ENCODE measurements at places on chromosomes 1 and 21. TPM values are rescaled to one million over a fixed set of nuclear protein-coding genes. Genes with fewer than 3 reads are reported as not detected.

GRCh38 chr1:66699213-66699612 lies 53.0 kb upstream of the DYNLT5 start:
- no peak for DNase-seq

DNA sequence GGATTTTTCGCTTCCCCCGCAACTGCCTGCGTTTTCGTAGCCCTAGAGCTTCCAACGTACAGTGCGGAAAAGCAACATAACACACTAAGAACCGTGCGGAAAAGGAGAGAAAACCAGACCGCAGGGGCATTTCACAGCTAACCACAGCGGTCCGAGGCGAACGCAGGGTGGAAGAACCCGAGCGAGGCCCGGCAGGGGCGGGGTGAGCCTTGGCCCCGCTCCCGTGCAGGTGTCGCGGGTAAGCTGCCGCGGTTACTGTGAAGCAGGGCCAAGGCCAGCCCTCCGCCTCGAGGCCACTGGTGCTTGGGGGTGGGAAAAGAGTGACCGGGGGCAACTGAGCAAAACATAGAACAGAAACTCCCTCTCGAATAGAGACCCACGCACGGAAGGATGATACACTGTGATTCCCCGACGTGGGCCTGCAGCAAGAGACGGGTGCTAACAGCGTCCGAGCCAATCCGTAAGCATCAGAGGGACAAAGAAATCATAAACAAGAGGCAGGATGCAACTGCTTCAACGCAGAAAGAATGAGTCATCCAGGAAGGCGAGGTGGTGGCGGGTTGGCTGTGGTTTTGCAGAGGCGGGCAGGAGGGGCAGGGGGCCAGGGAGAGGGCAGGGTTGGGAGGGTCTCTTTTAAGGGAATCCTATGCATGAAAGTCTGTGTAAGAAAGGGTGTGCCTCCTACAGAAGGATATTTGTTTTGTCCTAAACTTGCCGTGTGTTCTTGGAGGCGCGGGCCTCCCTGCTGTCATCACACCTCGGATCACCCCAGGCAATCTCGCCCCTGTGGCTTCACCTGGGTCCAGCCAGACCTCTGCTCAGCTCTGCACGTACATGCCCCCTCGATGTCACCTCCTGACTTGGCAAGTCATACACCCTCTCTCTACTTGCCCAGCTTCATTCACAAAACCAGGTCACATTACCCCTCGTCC lies 7.3 kb downstream of the GNG4 start:
- no peak for DNase-seq

Gene PLA2G4A
- 7.8 TPM for total RNA-seq

Gene YBX1
- 775 TPM for total RNA-seq

Gene FAM131C
- total RNA-seq: 3.2 TPM

Gene TFF1
- not detected for total RNA-seq

DNA sequence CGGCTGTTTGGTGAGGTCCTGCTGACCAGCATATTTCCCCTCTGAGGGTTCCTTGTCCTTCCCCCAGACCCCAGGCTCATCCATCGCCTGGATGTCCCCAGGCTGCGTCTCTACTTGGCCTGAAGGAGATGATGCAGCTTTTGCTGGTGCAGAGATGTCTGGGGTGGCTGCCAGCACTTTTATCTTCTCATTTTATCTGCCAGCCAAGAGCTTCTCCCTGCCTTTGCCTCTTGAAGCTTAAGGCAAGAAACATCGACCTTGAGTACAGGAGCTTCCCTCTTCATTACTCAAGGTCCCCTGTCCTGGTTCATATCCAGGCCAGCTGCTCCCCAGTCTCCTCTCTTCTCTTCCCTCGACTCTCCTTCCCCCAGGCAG lies 9.2 kb upstream of the H6PD start:
- DNase-seq: no peak

DNA sequence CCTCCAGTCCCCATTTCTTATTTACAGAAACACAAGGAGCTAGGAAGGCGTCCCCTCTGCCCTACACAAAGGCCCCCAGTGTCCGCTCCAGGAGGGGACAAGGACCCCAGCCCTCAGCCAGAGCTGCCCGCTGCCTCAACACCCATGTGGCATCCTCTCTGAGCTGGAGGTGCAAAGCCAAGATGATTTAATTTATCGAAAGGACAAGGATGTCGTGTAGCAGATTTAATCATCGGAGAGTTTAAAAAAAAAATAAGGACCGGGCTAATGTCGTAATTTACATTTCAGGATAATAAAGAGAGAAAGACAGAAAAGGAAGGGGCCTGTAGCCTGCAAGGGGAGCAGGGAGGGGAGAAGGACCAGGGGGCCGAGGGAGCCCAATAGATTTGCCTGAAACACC lies 68.3 kb upstream of the CASZ1 start:
- no peak for DNase-seq

Gene S100A11
- total RNA-seq: 195 TPM

GRCh38 chr1:148318123-148318903 lies 164.8 kb downstream of the PPIAL4G start:
- DNase-seq: peak; percentile 62

Gene IFI44
- total RNA-seq: 13.0 TPM

- DNase-seq: no peak
These were observed 400.7 kb upstream of the DAB1 start for GRCh38 chr1:57824535-57824934.

Gene AGT
- total RNA-seq: 102 TPM

DNA sequence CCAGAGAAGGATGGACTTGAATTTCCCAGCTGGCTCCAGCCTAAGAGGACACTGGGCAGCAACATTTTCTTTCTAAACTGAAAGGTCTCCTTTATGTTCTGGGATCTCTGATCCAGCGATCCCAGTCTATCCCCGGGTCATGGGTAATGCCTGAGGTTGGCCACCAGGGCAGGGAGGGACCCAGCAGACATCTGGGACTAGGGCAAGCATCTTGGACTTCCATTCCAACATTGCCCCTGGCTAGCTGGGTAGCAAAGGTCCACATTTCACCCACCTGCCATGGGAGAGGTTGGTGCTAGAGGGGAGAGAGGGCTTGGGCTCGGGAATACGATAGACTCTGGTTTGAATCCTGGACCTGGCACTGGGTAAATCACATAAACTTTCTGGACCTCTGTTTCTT lies 84.6 kb downstream of the LRRN2 start:
- DNase-seq: no peak

Gene REG4
- not detected for total RNA-seq

GRCh38 chr1:25999041-25999800 lies 1.4 kb upstream of the PAFAH2 start:
- no peak for DNase-seq

GRCh38 chr1:88691540-88691939 lies 7.5 kb downstream of the PKN2 start:
- DNase-seq: no peak

GRCh38 chr1:90488451-90488850 lies 228.7 kb downstream of the BARHL2 start:
- no peak for DNase-seq

DNA sequence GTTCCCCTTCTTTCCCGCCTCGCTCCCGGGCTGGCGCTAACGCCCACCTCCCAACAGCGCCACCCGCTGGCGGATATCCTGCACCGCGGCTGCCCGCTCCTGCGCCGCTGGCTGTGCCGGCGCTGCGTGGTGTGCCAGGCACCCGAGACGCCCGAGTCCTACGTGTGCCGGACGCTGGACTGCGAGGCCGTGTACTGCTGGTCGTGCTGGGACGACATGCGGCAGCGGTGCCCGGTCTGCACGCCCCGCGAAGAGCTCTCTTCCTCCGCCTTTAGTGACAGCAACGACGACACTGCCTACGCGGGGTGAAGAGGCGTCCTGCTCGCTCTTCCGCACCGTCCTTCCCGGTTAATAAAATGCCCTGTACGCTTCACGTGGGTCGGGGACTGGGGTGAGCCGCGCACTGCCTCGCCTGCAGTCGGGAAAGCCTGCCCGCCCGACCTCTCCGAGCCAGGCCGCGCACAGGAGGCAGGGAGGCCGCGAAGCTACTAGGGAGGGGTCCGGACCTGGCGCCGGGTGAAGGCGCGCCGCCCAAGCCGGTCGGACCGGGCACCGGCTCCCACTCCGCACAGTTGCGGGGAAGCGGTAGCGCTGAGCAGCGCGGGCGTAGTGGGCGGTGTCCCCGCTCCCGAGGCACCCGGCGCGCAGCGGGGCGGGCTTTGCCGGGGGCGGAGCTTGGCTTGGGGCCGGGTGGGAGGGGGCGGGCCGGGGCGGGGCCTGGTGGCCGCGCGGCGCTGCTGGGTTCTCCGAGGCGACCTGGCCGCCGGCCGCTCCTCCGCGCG lies at the start of gene ADAM15:
TSS of gene ADAM15 (plus strand) at position 757 of the 782 bp plus-strand sequence. CDS start 71 bp downstream, outside the sequence.
- peak; percentile 88 for DNase-seq

Gene AADACL4
- not detected for total RNA-seq

GRCh38 chr1:203799971-203800370 lies 4.5 kb downstream of the ZBED6 start:
- no peak for DNase-seq

DNA sequence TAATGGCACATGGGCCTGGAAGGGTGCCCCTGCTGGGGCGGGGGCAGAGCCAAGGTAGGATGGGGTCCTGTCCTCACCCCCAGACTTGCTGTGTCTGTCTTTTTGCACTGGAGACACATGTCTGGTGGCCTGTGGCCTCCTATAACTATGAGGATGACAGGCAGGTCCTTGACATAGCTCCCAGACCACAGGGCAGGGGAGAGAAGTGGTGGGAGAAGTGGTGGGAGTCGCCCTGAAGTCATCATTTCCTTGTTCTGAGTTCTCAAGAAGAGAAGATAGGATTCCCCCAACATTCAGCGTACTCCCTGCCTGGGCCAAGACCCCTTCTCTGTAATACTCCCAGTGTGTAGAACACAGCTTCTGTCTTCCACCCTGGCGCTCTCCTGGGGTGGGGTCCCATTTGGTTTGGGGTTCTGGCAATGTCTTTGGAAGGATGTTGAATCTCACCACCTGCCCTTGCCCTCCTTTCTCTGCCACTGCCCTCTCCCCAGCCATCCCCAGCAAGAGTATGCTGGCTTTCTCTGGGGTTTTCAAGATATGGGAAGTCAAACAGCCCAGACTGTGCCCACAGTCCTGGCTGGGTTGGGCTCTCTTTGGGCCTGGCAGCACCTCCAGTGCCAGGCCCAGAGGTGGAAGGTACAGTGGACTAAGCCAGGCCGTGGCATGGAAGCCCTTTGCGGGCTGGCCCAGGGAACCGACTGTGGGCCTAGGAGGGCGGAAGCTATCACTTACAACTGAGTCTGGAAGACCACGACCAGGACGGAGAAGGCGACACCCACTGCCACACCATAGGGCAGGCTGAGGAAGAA lies 19.4 kb downstream of the SLC26A9 start:
- no peak for DNase-seq

DNA sequence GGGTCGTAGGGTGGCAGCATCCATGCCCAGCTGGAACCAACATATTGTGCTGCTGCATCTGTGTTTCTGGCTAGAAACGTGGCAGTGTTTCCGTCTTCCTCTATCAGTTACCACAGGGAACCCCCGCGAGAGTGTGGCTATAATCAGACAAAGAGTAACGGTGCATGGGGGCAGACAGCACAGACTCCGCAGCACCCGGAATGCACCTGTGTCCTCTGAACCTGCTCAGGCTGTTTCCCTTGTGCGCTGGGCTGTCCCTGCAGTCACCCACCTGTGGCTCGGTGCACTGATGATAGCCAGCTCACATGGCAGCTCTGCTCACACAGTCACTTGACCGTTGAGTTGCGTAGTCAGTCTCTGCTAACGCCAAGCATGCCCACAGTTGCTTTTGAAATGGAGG lies 11.4 kb upstream of the PCBP3 start:
- DNase-seq: no peak

DNA sequence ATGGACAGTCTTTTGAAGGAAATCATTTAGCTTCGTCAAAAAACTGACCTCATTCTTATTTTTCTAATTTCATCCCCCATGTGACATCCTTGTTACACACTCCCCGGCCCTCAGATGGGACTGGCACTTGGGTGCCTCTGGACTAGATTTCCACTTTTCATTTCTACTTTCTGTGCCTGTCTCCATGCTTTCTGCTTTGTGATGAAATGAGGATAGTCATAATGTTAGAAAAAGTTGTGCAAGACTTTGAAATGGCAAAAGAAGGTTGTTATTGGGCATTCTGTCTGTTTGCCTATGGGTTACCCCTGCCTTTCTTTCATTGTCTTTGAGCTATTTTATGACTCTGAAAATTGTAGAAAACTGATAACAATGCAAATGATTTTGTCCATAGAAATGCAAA lies 54.9 kb downstream of the MDM4 start:
- no peak for DNase-seq

GRCh38 chr1:156503698-156504437 lies 3.3 kb upstream of the MEF2D start:
- no peak for DNase-seq

- no peak for DNase-seq
These were observed 1010.1 kb upstream of the B3GALT2 start for GRCh38 chr1:194196562-194196961.
